T-helper 1 cell (primary cell): ENCODE measurements at places on chromosomes 7 and 10.

DNA sequence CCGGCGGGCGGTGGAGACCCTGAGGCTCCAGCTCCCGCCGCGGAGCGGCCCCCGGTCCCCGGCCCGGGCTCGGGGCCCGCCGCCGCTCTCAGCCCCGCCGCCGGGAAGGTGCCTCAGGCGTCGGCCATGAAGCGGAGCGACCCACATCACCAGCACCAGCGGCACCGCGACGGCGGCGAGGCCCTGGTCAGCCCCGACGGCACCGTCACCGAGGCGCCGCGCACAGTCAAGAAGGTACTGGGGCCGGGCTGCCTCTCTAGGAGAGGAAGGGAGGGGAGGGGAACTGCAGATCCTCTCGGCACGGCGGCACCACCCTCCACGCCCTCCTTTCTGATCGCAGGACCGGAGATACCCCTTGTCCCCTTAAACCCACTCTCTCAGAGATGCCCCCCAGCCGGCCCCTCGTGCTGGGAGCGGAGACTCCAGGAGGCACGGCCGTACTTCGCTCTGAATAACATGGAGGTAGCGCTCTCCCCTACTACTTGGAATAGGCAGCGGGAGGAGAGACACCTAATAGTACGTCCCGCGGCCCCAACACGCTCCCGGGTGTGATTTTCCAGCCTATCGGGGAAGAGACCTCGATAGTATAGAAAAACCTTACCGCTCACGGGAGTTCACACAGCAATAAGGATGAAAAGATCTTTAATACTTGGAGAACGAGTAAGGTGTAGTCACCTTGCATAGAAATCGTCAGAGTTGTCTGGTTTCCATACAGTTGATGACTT is 538 bp downstream of the AHCYL2 start:
- DNase-seq, result peak; percentile 32

GRCh38 chr7:154965014-154965413 is 37.9 kb downstream of the PAXIP1 start:
- no peak for DNase-seq

- no peak for DNase-seq
Observed at GRCh38 chr10:18980089-18980629, 68.4 kb upstream of the MALRD1 start.

DNA sequence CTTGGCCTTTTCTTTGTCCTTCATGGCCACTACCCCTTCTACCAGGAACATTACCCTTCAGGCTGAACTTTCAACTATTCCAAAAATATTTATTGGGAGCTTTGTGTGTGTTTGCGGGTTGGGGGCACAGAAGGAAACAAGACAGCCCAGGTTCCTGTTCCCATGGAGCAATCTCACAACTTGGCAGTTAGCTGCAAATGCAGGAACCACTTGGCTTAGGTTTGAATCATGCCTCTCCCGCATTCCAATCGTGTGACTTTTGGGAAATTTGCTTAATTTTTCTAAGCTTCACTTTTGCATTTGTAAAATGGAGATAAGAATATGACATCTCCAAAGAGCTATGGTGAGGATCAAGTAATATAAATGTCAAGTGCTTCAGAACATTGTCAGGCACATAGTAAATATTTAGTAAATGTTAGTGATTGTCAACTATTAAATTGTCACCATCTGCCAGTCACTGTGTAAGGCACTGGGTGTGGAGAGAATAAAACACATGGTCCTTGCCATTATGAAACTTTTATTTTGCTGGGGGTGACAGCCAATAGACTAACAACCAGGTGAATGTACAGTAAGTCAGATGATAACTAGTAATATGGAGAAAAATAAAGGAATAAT is 277.1 kb downstream of the SNX13 start:
- no peak for DNase-seq

GRCh38 chr7:28207486-28208158 is 27.0 kb upstream of the JAZF1 start:
- no peak for DNase-seq

DNA sequence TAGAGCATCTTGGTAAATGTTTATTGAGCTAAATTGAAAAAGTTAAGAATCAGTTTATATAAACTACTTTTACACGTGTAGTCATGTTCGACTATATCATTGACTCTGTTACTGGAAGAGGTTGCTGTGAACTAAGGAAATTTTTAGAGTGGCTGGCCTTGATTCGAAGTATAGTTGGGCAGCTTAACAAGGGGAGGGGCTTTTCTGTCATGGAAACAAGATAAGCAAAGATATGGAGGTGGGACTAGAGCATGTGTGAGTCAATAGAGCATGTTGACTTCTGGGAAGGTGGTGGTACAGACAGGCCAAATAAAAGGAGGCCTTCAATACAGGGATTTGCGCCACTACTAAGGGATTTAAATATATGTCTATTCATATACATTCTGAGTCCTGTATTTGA is 7.6 kb downstream of the ATP5F1C start:
- DNase-seq, result no peak

DNA sequence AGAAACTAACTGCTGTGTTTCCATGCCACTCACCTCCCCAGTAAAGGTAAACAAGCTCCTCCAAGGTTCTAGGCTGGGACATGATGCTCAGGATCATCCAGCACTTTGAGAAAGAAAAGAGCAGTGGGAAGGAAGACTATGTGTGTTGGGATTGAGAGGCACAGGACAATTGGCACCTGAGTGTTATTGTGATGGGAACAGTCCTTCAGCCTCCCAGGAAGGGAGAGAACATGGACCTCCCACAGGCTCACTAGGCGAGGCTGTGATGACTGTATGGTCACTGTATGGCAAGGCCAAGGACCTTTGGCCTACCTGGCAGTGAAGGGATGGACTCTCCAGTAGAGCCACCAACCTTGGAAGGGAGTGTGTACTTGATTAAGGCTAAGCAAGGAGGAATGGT is 123.2 kb upstream of the UNC5B start:
- DNase-seq, result no peak

- DNase-seq, result no peak
Observed at GRCh38 chr7:7920481-7920880, 48.1 kb upstream of the GLCCI1 start.

DNA sequence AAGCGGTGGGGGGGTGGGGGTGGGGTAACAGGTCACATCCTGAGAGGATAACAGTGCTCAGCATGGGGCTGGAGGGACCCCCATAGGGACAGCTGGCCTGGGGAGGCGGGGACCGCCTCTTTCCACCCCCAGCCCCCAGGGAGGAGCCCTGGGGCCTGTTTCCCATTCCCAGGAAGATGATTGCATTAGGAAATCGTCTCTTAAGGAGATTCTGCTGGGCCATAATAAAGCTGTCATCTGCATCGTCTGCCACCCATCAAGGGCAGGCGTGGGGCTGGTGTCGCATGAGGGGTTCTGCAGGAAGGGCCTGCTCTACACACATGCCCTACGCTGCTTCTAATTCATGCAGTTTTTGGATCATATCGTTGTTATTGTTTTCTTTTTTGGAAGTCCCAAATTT is 17.2 kb downstream of the RET start:
- no peak for DNase-seq

DNA sequence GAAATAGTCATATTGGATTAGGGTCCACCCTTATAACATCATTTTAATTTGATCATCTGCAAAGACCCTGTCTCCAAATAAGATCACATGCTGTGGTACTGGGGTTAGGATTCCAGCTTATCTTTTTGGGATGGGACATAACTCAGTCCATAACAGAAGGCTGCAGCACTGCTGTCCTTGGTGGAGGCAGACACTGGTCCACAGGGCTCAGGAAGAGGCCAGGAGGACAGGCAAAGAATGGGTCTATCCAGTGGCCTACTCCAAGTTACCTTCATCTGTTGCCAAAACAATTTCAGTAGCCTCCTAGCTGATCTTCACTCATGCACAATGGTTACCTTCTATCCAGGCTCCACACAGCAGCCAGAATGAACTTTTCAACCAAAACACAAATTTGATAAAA is 387.0 kb downstream of the GRID1 start:
- no peak for DNase-seq
